Bladder microvascular endothelial cell (primary cell): ENCODE measurements at places on chromosomes 2 and 18. TPM values are rescaled to one million over a fixed set of nuclear protein-coding genes. Genes with fewer than 3 reads are reported as not detected.

The FAM168B gene
- total RNA-seq = 54.2 and 95.7 TPM in 2 replicates

The SERPINB13 gene
- not detected in 2 replicates for total RNA-seq

The PLB1 gene
- total RNA-seq = under 0.01 and 0.44 TPM in 2 replicates

The TMEM169 gene
- total RNA-seq = under 0.01 and 0.50 TPM in 2 replicates

The LRP1B gene
- total RNA-seq = under 0.01 and 0.06 TPM in 2 replicates

The SIX3 gene
- total RNA-seq = not detected in 2 replicates

The TCF23 gene
- total RNA-seq = not detected in 2 replicates

The STPG4 gene
- 0.16 and 0.31 TPM in 2 replicates for total RNA-seq

The SNED1 gene
- total RNA-seq = 7.8 and 19.8 TPM in 2 replicates

The UGT1A1 gene
- not detected in 2 replicates for total RNA-seq

The RIT2 gene
- total RNA-seq = not detected in 2 replicates

The LYG2 gene
- total RNA-seq = not detected in 2 replicates

The TMEM247 gene
- total RNA-seq = not detected in 2 replicates

The INO80D gene
- total RNA-seq = 5.2 and 13.6 TPM in 2 replicates

The POMC gene
- total RNA-seq = 0.76 and 1.5 TPM in 2 replicates

The C2orf80 gene
- total RNA-seq = not detected in 2 replicates

The MAP3K19 gene
- total RNA-seq = not detected in 2 replicates

The APCDD1 gene
- total RNA-seq = not detected in 2 replicates

The CPO gene
- total RNA-seq = 0.19 TPM in 1 of 2 replicates, not detected in the other

The VWA3B gene
- total RNA-seq = not detected in 2 replicates

The TBR1 gene
- total RNA-seq = under 0.01 TPM in 1 of 2 replicates, not detected in the other

The KCNJ3 gene
- total RNA-seq = not detected in 2 replicates

The CNTNAP5 gene
- under 0.01 TPM in 1 of 2 replicates, not detected in the other for total RNA-seq

The DNER gene
- total RNA-seq = 0.16 and 0.82 TPM in 2 replicates

The LIMS3 gene
- total RNA-seq = 4.4 and 69.0 TPM in 2 replicates

The COLEC11 gene
- 0.16 and 0.57 TPM in 2 replicates for total RNA-seq

The AMER3 gene
- total RNA-seq = not detected in 2 replicates

The ERICH2 gene
- not detected in 2 replicates for total RNA-seq

The TAF1B gene
- total RNA-seq = 20.9 and 21.8 TPM in 2 replicates
